ENCODE measurements at places on chromosomes 12 and 14.

- no peaks in the 10 kb centered on the region for H3K4me1 ChIP-seq
- no peak overlapping the region for H3K27ac ChIP-seq
- no peaks in the 10 kb centered on the region for H3K36me3 ChIP-seq
- peak; percentile 41 for DNase-seq
Measured at GRCh38 chr14:74913986-74914573, 9.0 kb downstream of the RPS6KL1 start.

DNA sequence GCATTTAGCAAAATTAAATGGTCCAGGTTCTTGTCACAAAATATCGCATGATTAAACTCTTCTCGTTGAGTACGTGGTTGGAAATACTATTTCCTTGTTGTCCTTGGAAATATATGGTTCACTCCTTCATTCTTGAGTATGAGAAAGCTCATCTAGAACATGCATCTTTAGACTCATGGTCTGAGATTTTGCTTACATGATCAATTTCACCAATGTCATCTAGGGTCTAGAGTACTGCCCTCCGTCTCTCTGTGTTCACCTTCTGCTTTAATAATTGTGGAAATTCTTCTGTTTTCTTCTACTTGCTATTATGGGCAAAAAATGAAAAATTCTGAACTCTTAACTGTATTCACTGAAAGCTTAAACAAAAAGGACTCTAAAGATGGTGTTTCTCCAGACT lies 25.9 kb downstream of the MBIP start:
- no peak for DNase-seq
- H3K27ac ChIP-seq, result no peak overlapping the region
- H3K4me3 ChIP-seq, result no peak overlapping the region
- H3K36me3 ChIP-seq, result peaks cover 30% of the 10 kb centered on the region
- no peaks in the 10 kb centered on the region for H3K4me1 ChIP-seq

DNA sequence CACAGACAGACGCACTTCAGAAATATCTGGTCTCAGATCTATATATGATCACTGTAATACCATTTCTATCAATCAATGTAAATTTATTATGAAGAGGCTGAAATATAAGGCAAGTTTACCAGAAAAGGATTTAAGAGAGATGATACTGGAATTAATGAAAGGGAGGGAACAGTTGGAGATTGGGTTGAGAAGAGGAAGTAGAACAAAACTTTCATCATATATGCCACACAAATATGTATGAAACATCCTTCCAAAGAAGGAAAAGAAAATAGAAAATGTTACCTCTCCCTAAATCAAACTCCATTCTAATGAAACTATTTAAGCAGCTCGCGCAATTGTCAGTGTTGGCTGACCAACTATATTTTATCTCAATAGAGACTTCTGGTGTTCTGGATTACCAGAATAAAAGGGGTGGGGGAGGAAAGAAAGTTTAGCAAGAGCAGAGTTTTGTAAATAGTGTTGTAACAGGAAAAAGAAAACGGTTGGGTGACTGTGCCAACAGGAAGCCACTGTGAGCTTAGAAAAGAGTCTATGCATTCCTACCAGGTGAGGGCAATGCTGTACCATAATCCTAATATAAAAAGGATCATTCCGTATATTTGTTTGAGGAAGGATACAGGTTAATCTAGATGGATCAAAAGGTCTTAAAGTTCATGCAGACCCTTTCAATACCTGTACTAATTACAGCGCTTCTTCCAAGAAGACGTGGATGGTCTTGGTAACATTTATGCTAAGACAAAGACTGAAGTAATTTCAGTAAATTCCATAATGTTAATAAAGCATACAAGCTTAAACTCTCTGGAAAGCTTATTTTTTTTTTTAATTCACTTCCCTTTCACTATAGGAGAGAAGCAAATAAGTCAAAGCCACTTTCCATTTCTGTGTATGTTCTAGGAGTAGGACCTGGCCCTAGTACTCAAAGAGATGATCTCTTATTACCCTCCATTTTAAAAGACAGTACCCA lies 14.5 kb upstream of the LLPH start:
- no peak for DNase-seq
- H3K36me3 ChIP-seq, result peaks cover 82% of the 10 kb centered on the region
- no peaks in the 10 kb centered on the region for H3K4me1 ChIP-seq
- no peak overlapping the region for H3K4me3 ChIP-seq

- H3K36me3 ChIP-seq, result no peaks in the 10 kb centered on the region
- H3K27me3 ChIP-seq, result no peaks in the 10 kb centered on the region
- H3K4me1 ChIP-seq, result peaks cover 24% of the 10 kb centered on the region
- H3K27ac ChIP-seq, result peak overlapping the region; percentile 71
- no peak overlapping the region for H3K4me3 ChIP-seq
- peak; percentile 49 for DNase-seq
Measured at GRCh38 chr14:76767681-76768656, 6.7 kb downstream of the VASH1 start.

DNA sequence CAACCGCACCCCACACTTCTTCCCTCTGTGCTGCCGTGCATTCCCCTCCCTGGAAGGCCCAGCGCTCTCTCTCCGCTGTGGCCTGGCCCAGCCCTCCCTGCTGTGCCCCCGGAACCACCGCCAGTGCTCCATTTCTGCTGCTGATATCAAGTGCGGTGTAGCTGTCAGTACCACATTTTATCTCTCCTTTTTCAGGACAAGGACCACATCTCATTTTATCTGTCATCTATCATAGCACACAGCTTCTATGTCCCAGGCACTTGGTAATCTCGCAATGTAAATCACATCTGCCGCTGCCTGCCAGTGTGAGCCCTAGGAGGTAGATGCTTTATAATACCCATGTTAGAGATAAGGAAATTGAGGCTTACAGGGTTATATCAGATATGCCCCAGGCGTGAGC lies 18.3 kb downstream of the IL31 start:
- H3K27ac ChIP-seq, result no peak overlapping the region
- no peaks in the 10 kb centered on the region for H3K4me1 ChIP-seq
- no peaks in the 10 kb centered on the region for H3K27me3 ChIP-seq
- no peak overlapping the region for H3K4me3 ChIP-seq
- no peak for DNase-seq
- no peaks in the 10 kb centered on the region for H3K36me3 ChIP-seq

- H3K36me3 ChIP-seq, result no peaks in the 10 kb centered on the region
- H3K27ac ChIP-seq, result no peak overlapping the region
- DNase-seq, result no peak
- no peak overlapping the region for H3K4me3 ChIP-seq
- H3K27me3 ChIP-seq, result no peaks in the 10 kb centered on the region
Measured at GRCh38 chr12:91883811-91884210, 261.8 kb downstream of the BTG1 start.

- no peak overlapping the region for H3K4me3 ChIP-seq
- H3K27ac ChIP-seq, result no peak overlapping the region
- no peaks in the 10 kb centered on the region for H3K36me3 ChIP-seq
- no peak for DNase-seq
Measured at GRCh38 chr12:93229494-93230325, 148.0 kb upstream of the NUDT4 start.
